Activated B cell treated with CpG ODN at 0.5 μM for 24 hours (primary cell): ENCODE measurements at places on chromosomes 13 and 19. TPM values are rescaled to one million over a fixed set of nuclear protein-coding genes. Genes with fewer than 3 reads are reported as not detected.

TIMM29 gene
- 16.6 and 19.5 TPM in 2 replicates for total RNA-seq

CDX2 gene
- not detected in 2 replicates for total RNA-seq

UHRF1 gene
- 6.5 and 7.8 TPM in 2 replicates for total RNA-seq

FSTL3 gene
- 2.1 and 2.2 TPM in 2 replicates for total RNA-seq

DIRAS1 gene
- total RNA-seq, result 6.4 and 7.7 TPM in 2 replicates

PCDH9 gene
- total RNA-seq, result 5.6 and 6.4 TPM in 2 replicates
